Cortex of kidney (tissue), 1 donor: ENCODE measurements at places on chromosomes 2 and 18.

DNA sequence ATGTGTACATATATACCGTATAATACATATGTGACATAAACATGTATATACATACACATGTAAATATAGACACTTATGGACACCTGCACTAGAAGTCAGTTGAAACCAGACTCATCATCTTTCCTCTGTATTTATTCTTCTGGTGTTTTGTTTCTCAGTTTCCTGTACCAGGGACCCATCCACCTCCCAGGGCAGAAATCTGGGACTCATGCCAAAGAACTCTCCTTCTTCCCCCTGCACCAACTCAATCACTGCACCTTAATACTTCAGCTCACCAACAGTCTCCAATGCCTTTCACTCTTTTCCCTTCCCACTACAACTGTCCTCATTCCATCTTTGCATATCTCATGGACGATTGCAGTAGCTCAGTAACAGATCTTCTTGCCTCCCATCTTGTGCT, 428.0 kb downstream of the FBXO15 start:
- DNase-seq, result no peak

- DNase-seq, result no peak
These were observed 80.5 kb downstream of the FOXI3 start for GRCh38 chr2:88372042-88372441.

- no peak for DNase-seq
These were observed 640.8 kb downstream of the DPP10 start for GRCh38 chr2:115083225-115083624.

DNA sequence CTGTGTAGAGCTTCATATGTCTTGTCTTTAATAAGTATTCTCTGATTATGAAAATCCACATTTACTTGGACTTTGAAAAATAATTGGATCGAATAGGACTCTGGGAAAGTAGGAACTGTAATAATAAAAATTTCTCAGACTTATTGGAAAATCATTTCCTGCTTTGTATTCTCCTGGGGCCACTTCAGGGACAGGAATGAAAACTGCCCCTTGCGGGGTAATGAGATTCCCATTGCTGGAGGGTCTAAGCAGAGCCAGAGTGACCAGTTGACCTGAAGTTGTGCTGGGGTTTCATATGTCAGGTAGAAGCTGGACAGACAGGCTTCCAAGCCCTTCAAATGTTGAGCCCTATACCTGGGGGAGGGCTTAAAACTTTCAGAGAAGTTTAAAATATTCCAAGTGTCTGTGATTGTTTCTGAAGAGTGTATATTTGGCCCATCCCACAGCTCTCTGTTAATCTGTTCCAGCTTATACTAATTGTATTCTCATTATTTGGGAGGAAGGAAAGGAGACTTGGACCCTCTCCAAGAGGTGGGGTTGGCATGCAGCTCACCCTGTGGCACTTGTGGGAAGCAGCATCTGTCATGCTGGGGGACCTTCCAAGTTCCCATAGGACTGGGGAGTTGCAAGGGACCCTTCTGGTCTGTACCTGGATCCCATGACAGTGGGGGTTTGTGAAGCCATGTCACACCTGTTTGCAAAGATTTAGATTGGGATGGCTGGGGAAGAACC, 268.7 kb upstream of the ATP5MC3 start:
- no peak for DNase-seq

DNA sequence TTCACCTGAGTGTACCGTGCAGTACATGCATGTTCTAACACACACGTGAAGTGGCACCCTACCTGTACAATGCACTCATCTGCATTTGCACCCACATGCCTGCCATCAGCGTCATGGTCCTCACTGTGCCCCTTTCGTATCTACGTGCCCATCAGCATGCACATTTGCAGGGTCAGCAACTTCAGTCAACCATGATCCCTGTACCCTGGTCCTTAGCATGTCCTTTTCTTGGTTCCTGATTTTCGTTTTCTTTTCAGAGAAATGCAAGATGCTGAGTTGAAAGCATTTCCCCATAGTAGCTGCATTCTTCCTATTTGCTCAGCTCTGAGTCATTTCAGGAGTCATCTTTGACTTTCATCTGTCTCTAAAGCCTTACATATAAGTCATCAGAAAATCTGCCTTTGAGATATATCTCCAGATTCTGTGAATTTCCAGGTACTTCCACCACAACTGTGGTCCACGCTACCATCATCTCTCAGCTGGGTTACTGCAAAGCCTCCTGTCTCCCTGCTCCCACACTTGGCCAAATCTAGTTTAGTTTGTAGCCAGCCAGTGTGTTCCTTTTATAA, 14.7 kb upstream of the PUM2 start:
- DNase-seq, result no peak

GRCh38 chr2:1850031-1850430, 105.7 kb upstream of the PXDN start:
- DNase-seq, result no peak

DNA sequence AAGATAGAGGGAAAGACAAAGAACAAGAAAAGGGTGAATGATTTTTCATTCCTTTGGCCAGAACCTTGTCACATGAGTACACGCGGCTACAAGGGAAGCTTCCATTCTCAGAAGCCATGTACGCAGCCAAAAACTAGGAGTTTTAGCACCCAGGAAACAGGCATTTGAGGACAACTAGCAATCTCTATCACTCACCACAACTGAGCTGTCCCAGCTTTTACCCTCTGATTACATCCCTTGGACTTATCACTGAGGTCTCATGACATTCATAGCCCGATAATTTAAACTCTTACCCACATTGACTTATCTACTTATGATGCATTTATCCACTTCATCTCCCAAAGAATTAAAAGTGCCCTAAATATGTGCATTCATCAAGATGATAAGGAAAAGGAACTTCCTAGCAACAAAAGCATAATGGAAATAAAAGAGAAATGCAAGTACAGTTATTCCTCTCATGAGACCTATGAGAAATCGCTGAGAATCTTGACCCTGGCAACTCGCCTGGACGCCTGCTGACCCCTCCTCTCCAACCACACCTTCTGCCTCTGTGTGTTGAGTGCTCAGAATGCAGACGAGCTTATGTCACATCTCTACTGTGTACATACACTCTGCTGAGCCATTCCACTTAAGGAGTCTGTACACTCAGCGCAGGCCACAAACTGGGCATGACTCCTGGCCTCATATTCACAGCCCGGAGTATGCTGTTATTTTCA, 28.7 kb upstream of the MFSD6 start:
- DNase-seq, result no peak

DNA sequence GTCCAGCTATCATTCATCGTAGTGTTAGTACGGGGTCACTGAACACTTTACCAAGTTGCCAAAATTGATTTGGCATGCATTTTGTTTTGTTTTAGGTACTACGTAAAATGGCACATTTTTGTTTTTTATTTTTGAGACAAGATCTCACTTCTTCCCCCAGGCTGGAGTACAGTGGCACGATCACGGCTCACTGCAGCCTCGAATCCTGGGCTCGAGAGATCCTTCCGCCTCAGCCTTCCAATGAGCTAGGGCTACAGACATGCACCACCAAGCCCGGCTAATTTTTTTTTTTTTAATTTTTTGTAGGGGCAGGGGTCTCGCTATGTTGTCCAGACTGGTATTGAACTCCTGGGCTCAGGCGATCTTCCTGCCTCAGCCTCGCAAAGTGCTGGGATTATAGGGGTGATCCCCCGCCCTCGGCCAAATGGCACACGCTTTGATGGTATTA, 786 bp downstream of the TAF1B start:
- DNase-seq, result no peak

- DNase-seq, result no peak
These were observed 22.9 kb upstream of the TYMS start for GRCh38 chr18:634551-635045.

- no peak for DNase-seq
These were observed 18.2 kb downstream of the NRP2 start for GRCh38 chr2:205700331-205701132.

- no peak for DNase-seq
These were observed 177.1 kb upstream of the HAAO start for GRCh38 chr2:42969231-42970150.

DNA sequence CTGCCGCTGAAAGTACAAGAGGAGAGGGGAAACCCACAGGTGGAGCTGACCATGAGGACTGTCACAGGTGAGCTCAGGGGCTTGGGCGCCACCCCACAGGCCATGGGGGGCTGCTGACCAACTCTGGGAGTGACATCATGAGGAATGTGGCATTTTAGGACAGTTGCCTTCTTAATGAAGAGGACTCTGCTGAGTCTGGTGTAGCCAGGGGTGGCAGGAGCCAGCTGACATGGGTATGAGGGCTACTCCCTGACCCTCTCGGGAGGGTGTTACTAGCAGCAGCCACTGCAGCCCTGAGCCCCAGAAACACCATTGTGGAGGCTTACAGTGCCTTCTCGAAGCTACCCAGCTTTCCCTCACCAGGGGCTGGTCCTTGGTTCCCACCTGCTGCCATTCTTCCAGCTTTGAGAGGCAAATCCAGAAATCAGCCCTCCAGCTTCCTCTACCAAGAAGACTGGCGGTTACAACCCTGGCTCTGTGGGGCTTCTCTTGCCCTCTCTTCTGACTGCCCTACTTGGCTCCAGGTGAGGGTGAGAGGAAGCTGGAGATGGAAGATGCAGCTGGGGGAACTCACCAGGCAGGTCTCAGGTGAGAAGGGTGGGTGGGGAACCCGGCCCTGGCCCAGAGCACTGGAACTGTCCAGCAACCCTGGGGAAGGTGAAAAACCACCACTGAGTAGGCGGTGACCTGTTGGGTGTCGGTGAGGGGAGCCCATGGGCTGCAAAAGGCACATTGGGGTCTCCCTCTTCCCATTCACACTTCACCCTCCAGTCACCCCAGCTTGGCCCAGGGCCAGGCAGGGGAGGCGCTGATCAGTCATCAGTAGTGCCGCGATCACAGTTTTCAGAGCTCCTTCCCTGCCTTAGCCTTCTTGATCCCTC, 98.5 kb downstream of the MCFD2 start:
- no peak for DNase-seq

DNA sequence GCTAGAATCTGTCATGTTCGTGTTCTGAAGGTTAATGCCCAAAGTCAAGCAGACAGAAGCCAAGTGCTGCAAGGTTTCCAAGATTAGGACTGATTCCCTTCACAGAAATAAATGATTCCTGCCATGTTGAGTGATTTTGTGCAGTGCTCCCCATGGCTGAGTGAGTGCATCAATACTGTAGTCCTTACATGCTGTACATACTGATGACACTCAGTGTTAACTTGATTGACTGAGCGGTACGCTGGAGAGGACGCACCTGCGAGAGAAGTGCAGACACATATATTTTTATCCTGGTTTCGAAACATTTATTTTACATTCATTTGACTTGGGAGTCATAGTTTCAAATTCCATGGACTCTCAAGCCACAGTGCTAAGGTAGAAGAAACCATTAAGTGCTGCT, 92.0 kb downstream of the ASXL3 start:
- no peak for DNase-seq

- DNase-seq, result no peak
These were observed 96.2 kb upstream of the PDE1A start for GRCh38 chr2:182522972-182523473.

GRCh38 chr18:50061876-50062517, 132.9 kb downstream of the MYO5B start:
- DNase-seq, result no peak

DNA sequence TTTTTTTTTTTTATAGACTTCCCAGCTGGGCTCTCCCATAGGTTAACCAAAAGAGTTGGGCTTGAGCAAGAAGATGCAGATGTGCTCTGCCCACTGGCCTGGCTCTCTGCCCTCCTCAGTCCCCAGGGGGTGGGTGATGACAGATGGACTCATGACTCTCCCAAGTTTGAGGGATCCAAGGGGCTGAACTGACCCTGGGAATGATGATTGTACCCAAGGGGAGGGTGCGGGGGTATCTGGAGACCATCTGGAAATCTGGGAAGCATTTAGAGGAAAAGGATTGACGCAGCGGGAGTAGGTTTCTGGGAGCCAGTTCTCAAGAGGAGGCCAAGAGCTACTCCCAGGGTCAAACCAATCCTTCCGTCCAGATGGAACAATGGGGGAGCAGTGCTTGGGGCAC, 330.8 kb downstream of the CYP26B1 start:
- no peak for DNase-seq

DNA sequence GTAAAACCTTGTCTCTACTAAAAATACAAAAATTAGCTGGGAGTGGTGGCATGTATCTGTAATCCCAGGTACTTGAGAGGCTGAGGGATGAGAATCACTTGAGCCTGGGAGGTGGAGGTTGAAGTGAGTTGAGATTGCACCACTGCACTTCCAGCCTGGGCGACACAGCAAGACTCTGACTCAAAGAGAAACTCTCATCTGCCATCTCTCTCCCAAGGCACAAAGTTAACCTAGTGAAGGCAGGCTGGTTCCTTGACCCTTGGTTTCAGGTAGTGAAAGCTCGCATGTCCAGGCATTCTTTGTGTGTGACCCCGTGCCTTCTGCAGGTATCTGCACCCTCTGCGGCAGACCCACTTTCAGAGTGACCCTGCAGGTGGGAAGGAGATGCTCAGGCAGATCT, 100.0 kb downstream of the WDSUB1 start:
- DNase-seq, result no peak

DNA sequence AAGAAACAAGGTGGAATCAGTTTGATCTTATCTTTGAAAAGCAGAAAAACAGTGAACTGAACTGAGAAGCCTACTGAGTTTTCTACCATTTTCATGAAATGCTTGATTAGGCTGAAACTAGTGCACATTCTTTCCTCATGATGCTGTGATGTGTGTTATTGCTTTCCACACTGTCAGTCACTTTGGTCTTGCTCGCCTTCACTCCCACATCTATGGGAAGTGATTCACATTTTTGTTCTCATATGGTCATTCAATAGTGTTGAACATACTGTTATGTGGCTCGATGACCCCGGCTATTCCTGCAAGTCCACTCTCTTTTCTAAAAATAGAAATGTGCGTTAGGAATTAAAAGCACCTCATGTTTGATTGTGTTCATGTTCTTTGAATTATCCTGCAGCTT, 129.7 kb downstream of the TGIF1 start:
- no peak for DNase-seq

- no peak for DNase-seq
These were observed 13.3 kb downstream of the CD28 start for GRCh38 chr2:203719456-203720410.

- DNase-seq, result no peak
These were observed 18.4 kb downstream of the ZC3H6 start for GRCh38 chr2:112293636-112294401.

DNA sequence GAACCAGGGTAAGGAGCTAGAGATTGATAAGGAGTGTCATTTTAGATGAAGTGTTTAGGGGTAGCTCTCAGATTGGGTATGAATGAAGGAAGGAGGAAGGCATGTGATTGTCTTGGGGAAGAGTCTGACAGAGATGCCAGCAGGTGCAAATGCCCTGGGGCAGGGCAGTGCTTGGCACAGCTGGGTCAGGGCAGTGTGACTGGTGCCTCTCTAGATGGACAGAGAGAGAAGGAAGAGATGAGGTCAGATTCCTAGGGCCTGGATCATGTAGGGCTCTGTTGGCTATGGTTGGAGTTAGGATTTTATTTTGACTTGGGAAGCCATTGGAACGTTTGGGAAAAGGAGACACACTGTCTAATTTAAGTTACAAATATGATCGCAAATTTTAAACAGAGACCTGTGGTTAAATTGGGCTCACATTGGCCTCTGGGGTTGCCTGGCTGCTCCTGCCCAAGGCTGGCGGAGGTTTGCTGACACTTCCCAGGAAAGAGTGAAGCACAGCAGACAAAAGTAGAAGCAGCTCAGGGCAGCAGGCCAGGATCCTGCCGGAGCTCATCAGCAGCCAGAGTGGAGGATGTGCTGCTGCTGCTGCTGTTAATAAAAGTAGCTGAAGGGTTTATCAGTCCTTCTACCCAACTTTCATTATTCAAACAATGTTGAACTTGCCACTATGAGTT, 32.7 kb upstream of the FHL2 start:
- DNase-seq, result no peak

- no peak for DNase-seq
These were observed 124.9 kb downstream of the RDH14 start for GRCh38 chr2:18435426-18436037.
